Smooth muscle cell of the umbilical artery (primary cell): ENCODE measurements at places on chromosomes 12 and 14. TPM values are rescaled to one million over a fixed set of nuclear protein-coding genes. Genes with fewer than 3 reads are reported as not detected.

TOMM20L gene
- total RNA-seq, result not detected in 2 replicates

RERGL gene
- not detected in 2 replicates for total RNA-seq

CLSTN3 gene
- 25.2 and 33.8 TPM in 2 replicates for total RNA-seq

PPFIA2 gene
- 0.42 TPM in 1 of 2 replicates, not detected in the other for total RNA-seq
